ENCODE measurements at places on chromosomes 7 and 10. TPM values are rescaled to one million over a fixed set of nuclear protein-coding genes. Genes with fewer than 3 reads are reported as not detected.
A peak's percentile ranks its signal among the peaks of the same experiment; 100 is the strongest.

DNA sequence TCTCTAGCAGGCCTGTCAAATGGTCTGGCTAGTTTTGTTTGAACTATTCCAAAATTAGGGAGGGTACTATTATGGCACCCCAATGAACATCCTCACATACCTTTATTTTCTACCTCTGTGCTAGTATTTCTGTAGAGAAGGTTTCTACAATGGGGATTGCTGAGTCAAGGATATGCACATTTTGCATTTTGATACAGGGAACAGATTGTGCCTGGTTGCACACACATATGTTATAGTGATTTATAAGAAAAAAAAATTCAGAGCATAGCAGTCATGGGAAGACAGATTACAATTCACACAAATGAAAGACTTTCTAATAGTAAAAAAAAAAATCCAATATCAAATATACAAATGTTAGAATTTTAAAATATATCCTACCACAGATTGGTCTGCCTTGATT, 14.1 kb upstream of the NRBF2 start:
- no peak for DNase-seq

- no peak for DNase-seq
These were observed 26.2 kb upstream of the HDAC9 start for GRCh38 chr7:18469316-18469715.

HMX3 gene
- 0.13 TPM for total RNA-seq

DNA sequence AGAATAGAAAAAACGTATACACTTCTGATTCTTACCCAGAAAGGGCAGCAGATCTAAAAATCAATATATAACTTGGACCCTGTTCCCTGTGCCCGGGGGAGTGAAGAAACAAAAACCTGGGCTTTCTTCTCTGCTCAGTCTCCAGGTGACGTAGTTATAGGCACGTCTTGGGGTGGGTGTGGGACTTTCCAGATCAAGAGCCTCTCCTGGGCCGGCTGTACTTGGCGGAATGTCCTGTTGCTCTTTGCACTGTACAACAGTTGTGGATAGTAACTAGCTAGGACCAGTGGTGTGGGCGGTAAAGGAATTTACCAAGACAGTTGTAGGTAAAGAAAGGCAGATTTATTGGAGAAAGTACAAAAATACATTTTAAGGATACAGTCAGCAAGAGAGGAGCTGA, 40.4 kb upstream of the STEAP4 start:
- DNase-seq, result peak; percentile 44

- peak; percentile 35 for DNase-seq
These were observed 173.1 kb upstream of the AGR3 start for GRCh38 chr7:17054836-17055235.

DNA sequence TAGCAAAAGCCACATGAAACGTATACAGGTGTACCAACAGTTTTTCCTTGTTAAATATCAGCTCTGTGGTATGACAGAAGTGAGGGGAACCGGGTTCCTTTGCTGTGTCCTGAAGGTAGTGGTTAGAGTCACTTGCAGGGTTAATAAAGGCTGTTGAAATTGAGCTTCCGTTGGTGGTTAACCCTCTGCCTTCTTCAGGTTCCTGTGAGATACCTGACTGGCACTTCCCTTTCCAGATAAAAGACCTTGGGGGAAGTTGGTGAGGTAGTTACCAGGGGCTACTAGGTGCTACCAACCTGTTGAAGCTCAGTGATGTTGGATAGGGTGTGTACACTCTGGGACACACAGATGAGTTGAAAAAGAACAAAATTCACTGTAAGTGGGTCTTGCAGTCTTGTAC, 384.1 kb downstream of the GATA3 start:
- DNase-seq, result no peak

CPA2 gene
- total RNA-seq, result not detected

RARRES2 gene
- total RNA-seq, result not detected

GRCh38 chr7:95525503-95525902, 39.8 kb downstream of the ASB4 start:
- DNase-seq, result no peak

DNA sequence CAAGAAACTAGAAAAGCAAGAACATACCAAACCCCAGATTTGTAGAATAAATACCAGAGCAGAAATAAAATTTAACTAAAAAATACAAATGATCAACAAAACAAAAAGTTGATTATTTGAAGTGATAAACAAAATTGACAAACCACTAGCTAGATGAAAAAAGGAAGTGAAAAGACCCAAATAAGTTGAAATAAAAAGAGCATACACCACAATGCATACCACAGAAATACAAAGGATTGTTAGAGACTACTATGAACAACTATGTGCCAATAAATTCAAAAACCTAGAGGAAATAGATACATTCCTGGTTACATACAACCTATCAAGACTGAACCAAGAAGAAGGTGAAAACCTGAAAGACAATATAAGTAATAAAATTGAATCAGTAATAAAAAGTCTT, 333.4 kb downstream of the SH2D4B start:
- no peak for DNase-seq

GRCh38 chr10:76395251-76395650, 963.8 kb downstream of the LRMDA start:
- DNase-seq, result no peak

LDB3 gene
- under 0.01 TPM for total RNA-seq

Measured in bronchial epithelial cell (primary cell).